ENCODE measurements at places on chromosomes 5 and 9.

DNA sequence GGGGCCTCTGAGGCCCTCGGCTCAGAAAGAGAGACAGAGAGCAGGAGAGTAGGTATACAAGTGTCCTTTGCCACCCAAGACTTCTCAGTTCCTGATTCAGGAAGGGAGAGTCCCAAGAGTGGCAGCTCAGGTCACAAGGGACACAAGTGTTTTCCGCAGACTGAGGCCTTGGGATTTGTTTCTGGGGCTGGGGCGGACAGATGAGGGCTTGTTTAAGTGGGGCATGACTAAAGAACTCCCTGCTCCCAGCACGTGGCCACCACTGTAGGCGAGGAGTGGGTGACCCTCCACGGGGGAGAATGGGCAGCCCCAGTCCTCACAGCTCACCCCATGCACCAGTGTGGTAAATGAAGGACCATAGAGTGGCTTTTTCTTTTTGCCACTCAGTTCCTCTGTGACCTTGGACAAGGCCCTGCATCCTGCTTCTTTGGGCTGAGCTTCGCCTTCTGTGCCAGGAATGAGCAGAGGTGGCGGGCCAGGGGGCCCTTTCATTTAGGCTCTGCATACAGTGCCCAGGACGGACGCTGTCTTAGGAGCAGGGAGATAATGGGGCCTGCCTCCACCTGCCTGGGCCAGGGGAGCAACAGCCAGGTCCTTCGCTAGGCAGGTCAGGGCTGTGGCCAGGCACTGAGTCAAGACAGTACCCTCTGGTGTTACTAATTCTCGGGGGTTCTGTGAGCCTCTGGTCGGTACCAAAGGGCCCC is 50.8 kb downstream of the AMBP start:
- DNase-seq, result no peak

DNA sequence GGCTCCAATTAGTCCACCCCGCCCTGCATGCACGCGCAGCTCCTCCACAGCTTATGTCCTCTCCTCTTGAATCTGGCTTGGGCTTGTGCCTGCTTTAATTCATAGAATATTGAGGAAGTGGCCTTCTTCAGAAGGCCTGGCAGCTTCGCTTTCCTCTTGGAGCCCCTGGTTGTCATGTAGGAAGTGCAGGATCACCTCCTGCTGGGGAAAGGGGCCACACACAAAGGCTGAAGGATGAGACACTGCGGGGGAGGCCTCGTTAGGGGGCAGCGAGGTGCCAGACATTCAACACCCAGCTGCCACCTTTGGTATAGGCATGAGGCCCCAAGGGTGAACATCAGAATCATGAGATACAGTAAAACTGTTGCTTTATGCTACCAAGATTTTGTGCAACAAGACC is 2.7 kb upstream of the CNOT6 start:
- DNase-seq, result no peak

DNA sequence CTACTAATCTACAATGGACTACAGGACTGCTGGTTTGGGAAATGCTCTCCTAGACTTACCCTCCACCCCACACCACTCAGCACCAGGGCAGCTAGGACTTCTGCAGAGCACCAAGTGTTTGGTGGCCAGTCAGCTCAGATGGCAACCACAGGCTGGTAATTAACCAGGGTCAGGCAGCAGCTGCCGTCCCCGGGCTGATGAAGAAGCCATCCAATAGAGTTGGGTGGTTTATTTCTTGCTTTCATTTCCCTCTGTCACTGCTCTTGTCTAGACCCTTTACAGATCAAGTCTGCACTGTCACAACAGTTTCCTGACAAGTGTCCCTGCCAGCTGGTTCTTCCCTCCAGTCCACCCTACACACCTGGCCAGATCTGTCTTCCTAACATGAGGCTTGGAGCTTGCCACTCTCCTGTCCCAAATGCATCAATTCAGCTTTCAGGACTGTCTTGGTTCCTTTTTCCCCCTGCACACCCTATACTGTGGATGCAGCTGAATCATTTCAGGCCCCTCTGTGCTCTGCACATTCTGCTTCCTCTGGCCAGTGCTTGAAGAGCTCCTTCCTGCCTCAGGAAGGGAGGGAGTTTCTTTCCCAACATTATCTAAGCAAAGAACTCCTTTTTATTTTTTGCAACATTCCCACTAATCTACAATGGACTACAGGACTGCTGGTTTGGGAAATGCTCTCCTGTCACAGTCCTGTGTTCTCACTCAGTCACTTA is 30.2 kb upstream of the HSPA9 start:
- no peak for DNase-seq

GRCh38 chr9:135484460-135485277 is 5.1 kb downstream of the PPP1R26 start:
- no peak for DNase-seq

DNA sequence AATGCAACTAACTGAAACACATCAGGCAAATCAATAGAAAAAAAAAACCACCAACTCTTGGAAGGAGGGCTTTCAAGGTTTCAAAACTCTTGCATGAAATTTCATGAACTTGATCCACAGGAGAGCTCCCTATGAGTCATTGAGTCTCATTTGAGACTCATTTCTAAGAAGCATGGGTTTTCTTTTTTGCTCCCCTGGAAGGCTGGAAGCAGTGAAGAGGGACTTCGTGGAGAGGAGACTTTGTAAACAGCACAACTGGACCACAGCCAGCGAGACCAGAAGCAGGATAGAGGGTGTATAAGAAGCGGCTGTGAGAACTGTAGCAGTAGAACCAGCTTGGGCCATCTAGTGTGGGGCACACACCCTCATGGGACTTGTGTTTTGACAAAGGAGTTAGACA is 41.2 kb upstream of the RAPGEF1 start:
- DNase-seq, result no peak

DNA sequence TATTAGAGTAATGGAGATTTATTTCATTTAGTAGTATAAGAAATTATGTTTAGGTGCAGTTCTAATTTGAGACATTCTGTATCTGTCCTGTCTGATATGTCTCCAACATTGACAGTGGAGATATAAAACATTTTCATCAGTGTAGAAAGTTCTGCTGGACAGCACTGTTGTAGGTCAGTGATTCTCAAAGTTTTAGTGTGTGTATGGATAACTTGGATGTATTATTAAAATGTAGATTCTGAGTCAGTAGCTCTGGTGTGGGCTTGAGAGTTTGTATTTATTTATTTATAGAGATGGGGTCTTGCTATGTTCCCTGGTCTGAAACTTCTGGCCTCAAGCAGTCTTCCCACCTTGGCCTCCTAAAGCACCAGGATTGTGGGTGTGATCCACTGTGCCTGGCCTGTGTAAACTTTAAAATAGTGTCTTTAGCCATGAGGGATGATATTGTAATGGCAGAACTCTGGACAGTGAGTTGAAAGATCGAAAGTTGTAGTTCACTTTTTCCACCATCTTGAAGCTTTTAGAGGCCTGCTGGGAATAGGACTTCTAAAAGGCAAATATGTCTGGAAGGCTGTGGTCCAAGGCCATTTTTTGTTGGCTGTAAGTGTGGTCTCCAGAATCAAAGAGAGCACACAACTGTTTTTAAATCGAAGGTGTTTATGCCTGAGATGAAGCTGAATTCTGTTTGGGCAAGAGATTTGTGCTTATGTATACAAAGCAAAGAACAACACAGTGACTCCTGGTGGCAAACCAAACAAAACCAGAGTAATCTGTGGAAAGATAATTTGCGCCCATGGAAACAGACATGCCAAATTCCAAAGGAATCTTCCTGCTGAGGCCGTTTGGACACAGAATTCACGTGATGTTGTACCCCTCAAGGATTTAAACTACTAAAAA is 12.4 kb downstream of the UBAP1 start:
- DNase-seq, result no peak

- no peak for DNase-seq
These were observed 23.1 kb upstream of the NXNL2 start for GRCh38 chr9:88511906-88512305.
